Jurkat, Clone E6-1 (cell line): ENCODE measurements at places on chromosomes 16 and 17.

- DNase-seq = peak; percentile 68
Measured at GRCh38 chr16:66608241-66609138, 4.0 kb downstream of the CMTM3 start.

DNA sequence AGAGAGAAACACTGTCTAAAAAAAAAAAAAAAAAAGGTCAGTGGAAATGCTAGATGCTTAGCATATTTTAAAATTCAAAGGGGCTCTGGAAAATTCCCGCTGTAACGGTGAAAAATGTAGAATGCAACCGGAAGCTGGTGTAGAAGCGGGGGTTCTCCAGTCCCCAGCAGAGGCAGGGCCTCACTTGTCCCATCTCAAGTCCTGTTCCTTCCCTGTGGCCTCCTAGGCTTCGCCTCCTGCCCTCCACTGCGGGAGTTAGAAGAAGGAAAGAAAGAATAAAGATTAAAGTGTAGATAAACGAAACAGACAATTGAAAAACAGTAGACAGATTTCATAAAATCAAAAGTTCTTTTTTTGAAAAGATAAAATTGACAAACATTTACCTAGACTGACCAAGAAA is 14.8 kb upstream of the ZNF287 start:
- no peak for DNase-seq

DNA sequence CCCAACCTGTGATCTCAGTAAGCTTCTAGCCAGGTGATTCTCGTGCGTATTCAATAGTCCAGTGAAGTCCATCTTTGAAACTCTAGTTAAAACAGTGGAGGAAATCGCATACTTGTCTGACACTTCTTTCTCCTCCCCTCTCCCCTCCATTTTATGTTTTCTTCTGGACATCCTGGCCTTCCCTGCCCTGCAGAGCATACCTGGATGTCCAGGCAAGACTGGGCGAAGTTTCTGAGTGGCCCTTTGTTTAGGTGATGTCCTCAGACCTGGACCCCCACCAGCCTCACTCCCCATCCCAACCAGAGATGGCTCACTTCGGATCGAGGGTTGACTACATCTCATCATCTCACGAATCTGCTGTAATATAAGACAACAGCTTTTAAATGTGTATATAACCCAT is 65.7 kb downstream of the CCDC182 start:
- no peak for DNase-seq

GRCh38 chr17:14201021-14201987 is 35.4 kb downstream of the CDRT15 start:
- peak; percentile 93 for DNase-seq

DNA sequence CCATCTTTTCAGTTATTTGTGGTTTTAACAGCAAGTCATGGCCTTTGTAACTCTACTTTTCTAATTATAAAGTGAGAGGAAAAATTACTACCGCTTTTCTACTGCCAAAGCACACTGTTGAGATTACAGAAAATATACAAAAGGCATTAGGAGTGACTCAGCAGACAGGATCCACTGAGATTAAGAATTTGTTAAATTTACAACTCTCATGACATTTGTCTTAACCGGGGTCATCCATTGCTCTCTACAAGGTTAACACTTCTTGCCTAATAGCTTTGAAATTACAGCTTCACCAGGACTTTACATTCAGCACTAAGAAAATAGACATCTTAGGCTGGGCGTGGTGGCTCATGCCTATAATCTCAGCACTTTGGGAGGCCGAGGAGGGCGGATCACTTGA is 93.4 kb downstream of the SSH2 start:
- no peak for DNase-seq

DNA sequence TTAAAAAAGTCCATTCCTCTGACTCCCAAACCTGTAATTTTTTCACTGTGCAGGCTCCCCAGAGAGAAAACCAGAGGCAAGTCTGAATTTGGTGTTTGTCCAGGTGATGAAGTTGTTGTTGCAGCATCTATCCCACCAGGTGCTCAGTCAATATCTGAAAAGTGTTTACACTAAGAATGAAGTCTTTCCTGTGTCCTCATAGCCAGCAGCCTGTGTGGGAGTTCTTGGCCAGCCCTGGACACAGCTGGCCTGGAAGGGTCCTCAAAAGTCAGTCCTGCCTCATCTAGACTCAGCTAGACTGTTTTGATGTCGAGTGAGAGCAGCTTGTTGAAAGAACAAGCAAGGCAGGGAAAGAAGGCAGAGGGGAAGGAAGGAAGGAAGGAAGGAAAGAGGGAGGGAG is 3.3 kb upstream of the PMP22 start:
- DNase-seq = no peak

- no peak for DNase-seq
Measured at GRCh38 chr17:8658810-8659209, 28.3 kb upstream of the MYH10 start.
